Mononuclear cell (primary cell): ENCODE measurements at places on chromosomes 4 and X. TPM values are rescaled to one million over a fixed set of nuclear protein-coding genes. Genes with fewer than 3 reads are reported as not detected.

Gene JADE3
- total RNA-seq = 3.0 TPM

Gene CNGA2
- total RNA-seq = not detected

Gene HNRNPDL
- total RNA-seq = 425 TPM

Gene USP17L19
- total RNA-seq = not detected

Gene HSFX3
- not detected for total RNA-seq

Gene RBM46
- not detected for total RNA-seq

Gene FREM3
- not detected for total RNA-seq

Gene ZFYVE28
- total RNA-seq = 8.9 TPM

Gene PLA2G12A
- total RNA-seq = 24.6 TPM

Gene TMEM156
- 6.9 TPM for total RNA-seq

Gene ARX
- under 0.01 TPM for total RNA-seq

Gene HERC6
- 13.6 TPM for total RNA-seq

Gene MAGEA9B
- not detected for total RNA-seq

Gene SERPINA7
- not detected for total RNA-seq

Gene ANXA10
- not detected for total RNA-seq

Gene AVPR2
- not detected for total RNA-seq

Gene STPG2
- total RNA-seq = 0.73 TPM

Gene UNC5C
- not detected for total RNA-seq

Gene ZNF280C
- total RNA-seq = 5.8 TPM

Gene ARR3
- not detected for total RNA-seq

Gene PF4V1
- total RNA-seq = 17.6 TPM

Gene RBBP7
- total RNA-seq = 158 TPM

Gene PCYT1B
- 3.7 TPM for total RNA-seq

Gene HSD17B13
- total RNA-seq = 1.6 TPM

Gene TEC
- 7.2 TPM for total RNA-seq

Gene IRS4
- total RNA-seq = not detected

Gene SMARCA1
- total RNA-seq = 0.73 TPM

Gene SPIN2B
- 5.1 TPM for total RNA-seq

Gene FOXR2
- total RNA-seq = not detected

Gene ARHGAP6
- total RNA-seq = 5.4 TPM

Gene SCARB2
- 35.3 TPM for total RNA-seq

Gene CNKSR2
- 15.8 TPM for total RNA-seq

Gene C4orf50
- total RNA-seq = 0.21 TPM

Gene NLGN3
- total RNA-seq = 2.6 TPM

Gene NUP54
- total RNA-seq = 82.9 TPM

Gene GAGE2A
- total RNA-seq = not detected

Gene DAPP1
- 54.3 TPM for total RNA-seq

Gene SASH3
- total RNA-seq = 132 TPM

Gene ABCG2
- total RNA-seq = 0.10 TPM
